ENCODE measurements at places on chromosomes 13 and 19.

DNA sequence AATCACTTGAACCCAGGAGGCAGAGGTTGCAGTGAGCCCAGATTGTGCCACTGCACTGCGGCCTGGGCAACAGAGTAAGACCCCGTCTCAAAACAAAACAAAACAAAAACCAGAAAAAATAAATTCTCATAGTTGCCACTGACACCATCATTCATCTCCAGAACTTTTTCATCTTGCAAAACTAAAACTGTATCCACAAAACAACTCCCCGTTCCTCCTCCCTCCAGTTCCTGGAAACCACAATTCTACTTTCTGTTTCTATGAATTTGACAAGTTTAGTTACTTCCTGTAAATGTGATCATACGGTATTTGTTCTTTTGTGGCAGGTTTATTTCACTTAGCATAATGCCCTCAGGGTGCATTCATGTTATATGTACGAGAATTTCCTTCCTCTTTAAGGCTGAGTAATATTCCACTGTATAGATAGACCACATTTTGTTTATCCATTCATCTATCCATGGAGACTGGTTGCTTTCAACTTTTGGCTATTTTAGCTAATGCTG lies 13.2 kb upstream of the ADGRE5 start:
- no peak for DNase-seq

GRCh38 chr19:2962018-2962670 lies 15.2 kb upstream of the TLE6 start:
- DNase-seq, result peak; percentile 8

DNA sequence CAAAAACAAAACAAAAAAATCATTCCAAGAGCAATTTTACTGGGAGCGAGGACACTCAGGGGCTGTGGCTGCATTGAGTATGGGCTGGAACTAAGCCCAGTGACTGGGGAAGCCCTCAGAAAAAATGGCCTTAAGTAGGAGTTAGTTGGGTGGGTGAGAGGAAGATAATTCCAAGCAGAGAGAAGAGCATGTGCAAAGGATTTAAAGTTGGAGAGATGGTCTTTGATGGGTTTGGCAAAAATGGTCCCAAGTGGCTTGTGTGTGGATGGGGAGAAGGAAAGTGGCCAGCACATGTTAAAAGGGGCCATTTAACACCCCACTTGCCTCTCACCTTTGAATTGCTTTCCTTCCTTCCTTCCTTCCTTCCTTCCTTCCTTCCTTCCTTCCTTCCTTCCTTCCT lies 6.7 kb upstream of the CYP4F22 start:
- DNase-seq, result no peak

- no peak for DNase-seq
These were observed 742 bp downstream of the NALCN start for GRCh38 chr13:101415358-101416174.

DNA sequence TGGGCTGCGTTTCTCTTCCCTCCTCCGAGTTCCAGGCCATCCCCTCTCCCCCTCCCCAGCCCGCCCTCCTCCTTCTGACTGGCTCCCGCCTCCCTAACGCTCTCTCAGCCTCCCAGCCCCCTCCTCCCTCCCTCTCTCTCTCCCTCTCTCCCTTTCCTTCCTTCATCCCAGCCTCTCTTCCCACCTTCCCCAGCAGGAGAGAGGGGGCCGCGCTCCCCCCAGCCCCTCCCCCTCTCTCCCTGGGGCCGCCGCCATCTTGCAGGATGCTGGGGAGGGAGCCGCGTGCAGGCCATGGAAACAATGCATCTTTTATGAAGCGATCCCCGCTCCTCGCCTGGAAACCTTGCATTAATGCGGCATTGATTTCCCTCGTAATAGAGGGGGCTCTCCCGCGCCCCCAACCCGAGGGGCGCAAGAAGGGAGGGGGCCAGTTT lies 42.6 kb upstream of the ADGRL1 start:
- DNase-seq, result peak; percentile 30

GRCh38 chr19:3096267-3096901 lies 2.2 kb downstream of the GNA11 start:
- DNase-seq, result no peak

DNA sequence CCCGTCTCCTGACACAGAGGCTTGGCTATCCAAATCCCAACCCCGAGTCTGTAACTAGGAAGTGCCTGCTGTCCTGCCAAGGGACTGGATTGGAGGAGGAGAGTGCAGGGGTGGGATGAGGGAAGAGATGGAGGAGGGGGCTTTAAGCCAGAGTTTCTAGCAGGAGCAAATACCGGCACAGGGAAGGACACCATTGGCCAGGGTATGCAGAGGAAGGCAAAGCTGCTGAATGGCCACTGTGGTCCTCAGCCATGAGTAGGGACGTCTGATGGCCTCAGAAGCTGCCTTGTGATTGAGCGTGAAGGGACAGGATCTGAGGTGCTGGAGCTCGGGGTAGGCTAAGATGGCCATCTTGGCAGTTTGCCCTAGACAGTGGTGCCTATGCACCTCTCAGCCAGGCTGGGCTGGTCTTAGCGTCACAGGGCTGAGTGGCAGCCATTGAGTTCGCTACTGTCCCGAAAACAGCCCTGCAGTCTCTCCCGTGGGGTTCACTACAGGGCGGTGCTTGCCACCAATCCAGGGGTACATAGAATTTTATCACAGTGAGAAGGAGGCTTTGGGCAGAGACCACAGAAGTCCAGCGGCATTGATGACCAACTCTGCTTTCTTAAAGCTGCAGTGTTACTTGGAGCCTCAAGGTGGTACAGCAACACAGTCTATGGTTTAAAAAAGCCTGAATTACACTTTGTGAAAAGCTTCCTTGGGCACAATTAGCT lies 61.8 kb downstream of the AKAP11 start:
- DNase-seq, result no peak

DNA sequence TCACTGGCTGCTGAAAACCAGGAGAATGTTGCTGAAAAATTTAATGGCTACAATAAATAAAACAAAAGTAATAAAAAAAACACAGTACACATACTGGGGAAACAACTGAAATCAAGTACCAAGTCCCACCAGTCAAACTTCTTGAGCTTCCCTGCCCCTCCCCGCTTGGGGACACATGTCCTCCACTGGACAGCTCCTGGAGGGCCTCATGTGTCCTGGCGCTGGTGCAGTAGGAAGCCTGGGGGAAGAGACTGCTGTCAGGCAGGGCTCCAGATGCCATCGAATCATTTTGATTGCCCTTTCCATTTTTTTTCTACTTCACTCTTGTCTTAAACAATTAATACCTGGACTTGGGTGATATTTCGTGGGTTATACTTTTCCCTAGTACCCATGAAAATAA lies 26.6 kb upstream of the SLC35E1 start:
- no peak for DNase-seq

- DNase-seq, result no peak
These were observed 66.8 kb upstream of the RAP2A start for GRCh38 chr13:97367016-97367822.

- DNase-seq, result no peak
These were observed 11.8 kb downstream of the VSTM2B start for GRCh38 chr19:29537601-29538000.

GRCh38 chr13:105725887-105726286 lies 809.6 kb downstream of the EFNB2 start:
- DNase-seq, result no peak

DNA sequence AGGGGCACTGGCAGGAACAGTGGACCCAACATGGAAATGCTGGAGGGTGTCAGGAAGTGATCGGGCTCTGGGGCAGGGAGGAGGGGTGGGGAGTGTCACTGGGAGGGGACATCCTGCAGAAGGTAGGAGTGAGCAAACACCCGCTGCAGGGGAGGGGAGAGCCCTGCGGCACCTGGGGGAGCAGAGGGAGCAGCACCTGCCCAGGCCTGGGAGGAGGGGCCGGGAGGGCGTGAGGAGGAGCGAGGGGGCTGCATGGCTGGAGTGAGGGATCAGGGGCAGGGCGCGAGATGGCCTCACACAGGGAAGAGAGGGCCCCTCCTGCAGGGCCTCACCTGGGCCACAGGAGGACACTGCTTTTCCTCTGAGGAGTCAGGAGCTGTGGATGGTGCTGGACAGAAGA lies 4.1 kb downstream of the KLK2 start:
- no peak for DNase-seq

DNA sequence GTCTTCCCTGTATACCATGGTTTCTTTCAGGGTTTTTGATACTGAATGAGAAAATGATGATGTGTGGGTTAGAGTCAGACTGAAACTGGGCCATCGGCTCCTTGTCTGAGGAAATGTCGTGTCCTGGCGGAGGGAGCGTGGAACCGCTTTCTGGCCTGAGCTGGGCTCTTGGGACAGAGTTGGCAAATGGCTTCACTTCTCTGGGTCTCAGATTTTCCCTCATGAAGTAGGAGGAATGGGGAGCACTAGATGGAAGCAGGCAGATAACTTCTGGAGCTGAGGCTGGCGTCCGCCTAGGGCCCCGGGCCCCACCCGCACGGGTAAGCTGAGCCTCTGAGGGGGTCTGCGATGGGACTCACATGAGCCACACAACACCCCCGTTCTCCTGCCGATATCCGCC lies 133.3 kb upstream of the WASF3 start:
- DNase-seq, result no peak

DNA sequence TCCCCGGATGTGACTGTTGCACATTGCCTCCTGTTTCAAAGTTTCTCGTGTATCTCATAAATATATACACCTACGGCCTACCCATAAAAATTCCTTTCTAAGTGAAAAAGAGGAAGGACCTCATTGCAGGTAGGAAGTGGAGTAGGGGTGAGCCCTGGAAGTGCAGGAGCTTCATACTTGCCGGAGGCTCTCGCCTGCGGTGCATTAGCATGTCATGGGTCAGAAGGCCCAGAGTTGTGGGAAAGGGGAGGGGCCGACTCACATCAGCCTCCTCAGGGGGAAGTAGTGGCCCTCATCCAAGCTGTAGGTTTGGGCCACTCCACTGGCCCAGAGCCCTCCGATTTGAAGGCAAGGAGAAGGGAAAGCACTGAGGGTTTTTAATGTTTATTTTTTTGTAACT lies 26.0 kb upstream of the IRS2 start:
- DNase-seq, result no peak

GRCh38 chr13:98959786-98960605 lies 17.9 kb downstream of the DOCK9 start:
- DNase-seq, result no peak

DNA sequence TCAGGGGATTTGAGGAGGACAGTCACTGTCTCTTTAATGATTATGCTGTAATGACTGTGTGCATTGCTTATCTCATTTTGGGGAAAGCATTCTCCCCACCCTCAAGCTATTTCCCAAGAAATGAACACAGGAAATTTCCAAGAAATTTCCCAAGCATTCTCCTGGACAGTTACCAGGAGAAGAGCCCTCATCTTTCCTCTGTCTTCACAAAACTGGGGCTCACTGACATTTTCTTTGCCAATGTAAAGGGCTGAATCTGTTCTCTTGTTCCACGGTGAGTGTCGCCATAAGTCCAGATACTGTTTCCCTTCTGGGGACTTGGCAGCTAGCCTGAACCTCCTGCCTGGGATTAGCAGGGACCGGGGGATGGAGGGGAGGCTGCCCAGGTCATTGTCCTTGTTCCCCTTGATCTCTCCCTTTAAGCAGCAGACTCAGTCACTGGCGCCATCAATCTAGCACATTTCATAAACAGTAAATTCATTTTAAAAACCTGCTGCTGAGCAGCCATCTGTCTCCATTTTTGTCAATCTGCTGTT lies 172.8 kb downstream of the DNAJC15 start:
- DNase-seq, result no peak

GRCh38 chr19:52492994-52493470 lies 34.4 kb upstream of the ZNF808 start:
- no peak for DNase-seq

DNA sequence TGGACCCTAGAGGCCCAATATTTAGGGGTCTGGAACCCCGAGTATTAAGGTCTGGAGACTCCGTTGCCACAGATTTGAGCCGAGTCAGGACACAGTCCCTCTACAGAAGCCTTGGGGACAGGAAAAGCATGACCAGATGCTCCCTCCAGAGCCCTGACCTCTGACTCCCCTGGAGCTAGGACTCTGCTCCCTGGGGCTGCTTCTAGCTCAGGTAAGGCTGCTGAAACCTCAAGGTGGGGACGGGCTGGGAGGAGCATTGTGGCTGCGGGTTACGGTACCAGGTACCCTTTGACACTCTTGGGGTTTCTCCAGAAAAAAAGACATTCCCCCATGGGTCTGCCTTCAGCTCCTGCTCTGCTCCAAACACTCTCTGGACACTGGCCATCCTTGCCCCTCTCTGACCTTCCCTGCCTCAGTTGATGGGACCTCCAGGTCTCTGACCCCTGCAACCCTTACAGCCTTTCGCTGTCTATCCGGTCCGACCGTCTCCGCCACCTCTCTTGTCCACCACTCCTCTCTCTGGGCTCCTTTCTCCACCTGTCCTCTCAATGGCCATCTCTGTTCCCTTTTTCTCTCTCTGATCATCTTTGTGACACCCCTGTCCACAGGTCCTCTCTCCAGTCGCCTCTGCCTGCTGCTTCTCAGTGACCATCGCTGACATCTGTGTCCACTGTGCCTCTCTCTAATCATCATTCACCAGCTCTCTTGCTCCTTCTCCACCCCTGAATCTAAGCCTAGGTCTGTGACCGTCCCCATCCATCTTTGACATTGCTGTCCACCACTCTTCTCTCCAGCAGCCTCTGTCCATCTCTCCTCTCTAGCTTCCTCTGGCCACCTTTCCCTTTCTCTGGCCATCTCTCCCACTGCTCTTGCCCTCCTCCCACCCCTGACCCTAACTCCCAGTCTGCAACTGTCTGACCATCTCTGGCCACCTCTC lies 1.4 kb downstream of the LRFN3 start:
- no peak for DNase-seq

- no peak for DNase-seq
These were observed 333.9 kb downstream of the RFC3 start for GRCh38 chr13:34151885-34152284.

DNA sequence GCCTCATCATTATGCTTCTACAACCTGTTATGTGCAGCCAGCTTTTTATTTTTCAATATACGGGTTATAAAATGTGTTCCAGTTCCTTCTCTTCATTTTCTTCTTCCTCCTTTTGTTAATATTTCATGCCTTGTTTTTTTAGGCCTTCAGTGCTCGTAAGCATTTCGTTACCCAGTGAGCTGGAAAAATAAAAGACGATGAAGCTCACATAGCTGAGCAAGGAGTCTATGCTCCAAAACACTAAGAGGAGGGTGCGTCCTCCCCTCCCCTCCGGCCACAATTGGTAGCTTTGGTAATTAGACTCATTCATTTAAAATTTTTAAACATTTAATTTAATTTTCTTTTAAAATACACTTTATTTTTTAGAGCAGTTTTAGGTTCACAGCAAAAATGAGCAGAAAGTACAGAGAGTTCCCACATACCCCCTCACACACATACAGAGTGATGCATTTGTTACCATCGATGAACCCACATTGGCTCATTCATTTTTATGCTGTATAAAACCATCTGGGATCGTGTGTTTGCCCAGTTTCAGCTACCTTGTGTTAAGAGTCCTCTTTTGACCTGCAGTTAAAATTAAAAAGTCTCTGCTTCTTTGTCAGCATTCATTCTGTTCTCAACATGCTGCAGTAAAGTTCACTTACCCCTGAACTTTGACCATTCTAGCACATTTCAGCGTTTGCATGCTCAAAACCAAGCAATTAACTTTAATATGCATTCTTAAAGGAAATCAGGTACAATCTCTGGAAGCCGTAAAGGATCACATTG lies 223.9 kb downstream of the LACC1 start:
- DNase-seq, result no peak

GRCh38 chr13:23383151-23383550 lies 50.4 kb downstream of the SACS start:
- DNase-seq, result no peak
